ENCODE measurements at places on chromosomes 12 and 14.
A peak's percentile ranks its signal among the peaks of the same experiment; 100 is the strongest.

- no peak for DNase-seq
These were observed 514.1 kb downstream of the ETNK1 start for GRCh38 chr12:23139026-23139425.

DNA sequence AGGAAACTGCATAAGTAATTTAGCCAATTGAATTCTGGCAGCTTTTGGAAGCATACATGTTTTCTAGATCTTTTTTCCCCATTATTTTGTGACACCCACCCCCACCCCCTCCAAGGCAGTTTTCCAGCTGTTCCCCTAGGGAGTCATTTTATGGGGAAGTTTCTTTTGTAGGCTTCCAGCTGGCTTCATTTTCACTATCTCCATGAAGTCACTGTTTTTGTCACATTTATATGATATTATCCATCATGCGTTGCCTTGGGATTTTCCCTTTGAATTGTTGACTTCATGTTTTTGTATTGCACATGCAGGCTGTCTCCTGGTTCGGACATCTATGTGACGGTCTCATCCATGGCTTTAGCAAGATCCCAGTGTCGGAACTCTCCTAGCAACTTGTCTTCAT is 233.6 kb upstream of the RGS6 start:
- DNase-seq = no peak

DNA sequence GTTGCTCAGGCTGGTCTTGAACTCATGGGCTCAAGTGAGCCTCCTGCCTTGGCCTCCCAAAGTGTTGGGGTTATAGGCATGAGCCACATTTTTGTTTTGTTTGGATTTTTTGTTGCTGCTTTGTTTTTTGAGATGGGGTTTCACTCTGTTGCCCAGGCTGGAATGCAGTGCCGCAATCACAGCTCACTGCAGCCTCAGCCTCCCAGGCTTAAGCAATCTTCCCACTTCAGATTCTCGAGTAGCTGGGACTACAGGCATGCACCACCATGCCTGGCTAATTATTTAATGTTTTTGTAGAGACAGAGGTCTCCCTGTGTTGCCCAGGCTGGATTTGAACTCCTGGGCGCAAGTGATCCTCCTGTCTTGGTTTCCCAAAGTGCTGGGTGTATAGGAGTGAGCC is 5.7 kb upstream of the PLEK2 start:
- no peak for DNase-seq

DNA sequence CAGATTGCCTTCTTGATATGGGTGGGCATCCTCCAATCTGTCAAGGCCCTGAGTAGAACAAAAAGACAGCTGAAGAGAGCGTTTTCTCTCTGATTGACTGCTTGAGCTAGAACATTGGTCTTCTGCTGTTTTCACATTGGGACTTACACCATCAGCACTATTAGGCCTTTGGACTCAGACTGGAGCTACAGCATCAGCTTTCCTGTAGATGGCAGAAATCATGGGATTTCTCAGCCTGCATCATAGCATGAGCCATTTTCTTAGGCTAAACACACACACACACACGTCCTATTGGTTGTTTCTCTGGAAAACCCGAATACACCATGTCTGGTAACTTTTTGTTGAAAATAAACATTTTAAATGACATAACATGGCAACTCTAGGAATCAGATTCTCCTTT is 15.8 kb upstream of the PPM1A start:
- DNase-seq = no peak

DNA sequence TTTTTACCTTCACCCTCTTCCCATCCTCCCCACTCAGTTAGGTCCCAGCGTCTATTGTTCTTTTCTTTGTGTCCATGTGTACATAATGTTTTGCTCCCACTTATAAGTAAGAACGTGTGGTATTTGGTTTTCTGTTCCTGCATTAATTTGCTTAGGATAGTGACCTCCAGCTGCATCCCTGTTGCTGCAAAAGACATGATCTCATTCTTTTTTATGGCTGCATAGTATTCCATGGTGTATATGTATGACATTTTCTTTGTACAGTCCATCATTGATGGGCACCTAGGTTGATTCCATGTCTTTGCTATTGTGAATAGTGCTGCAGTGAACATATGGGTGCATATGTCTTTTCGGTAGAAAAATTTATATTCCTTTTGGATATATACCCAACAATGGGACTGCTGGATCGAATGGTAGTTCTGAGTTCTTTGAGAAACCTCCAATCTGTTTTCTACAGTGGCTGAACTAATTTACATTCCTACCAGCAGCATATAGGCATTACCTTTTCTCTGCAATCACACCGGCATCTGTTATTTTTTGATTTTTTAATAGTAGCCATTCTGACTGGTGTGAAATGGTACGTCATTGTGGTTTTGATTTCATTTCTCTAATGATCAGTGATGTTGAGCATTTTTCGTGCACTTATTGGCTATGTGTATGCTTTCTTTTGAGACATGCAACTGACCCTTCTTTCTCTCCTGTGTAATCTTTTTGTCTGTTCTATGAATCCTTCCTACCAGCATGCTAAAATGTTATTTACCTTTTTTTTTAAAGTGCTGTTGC is 279.7 kb upstream of the AMIGO2 start:
- no peak for DNase-seq

DNA sequence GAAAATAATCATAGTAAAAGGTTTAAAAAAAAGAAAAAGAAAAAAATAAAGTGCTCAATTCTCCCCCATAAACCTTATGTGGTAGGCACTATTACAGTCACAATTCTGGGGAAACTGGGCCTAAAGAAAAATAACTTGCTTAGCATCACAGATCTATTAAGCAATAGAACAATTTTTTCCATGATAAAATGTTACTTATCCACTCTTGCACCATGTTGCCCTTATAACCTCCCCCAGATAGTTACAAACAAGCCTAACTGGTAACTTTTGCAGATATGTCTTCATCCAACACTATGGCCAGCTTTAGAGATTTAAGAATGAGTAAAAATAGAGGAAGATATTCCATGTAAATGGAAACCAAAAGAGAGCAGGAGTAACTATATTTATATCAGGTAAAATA is 164.8 kb downstream of the DUSP6 start:
- no peak for DNase-seq

- DNase-seq = no peak
These were observed 5.2 kb upstream of the HSP90B1 start for GRCh38 chr12:103924761-103925641.

GRCh38 chr12:128571906-128572810 is 251.6 kb downstream of the SLC15A4 start:
- DNase-seq = no peak

GRCh38 chr12:77406219-77406905 is 341.0 kb upstream of the E2F7 start:
- DNase-seq = no peak

GRCh38 chr12:104671409-104672095 is 214.8 kb downstream of the CHST11 start:
- DNase-seq = peak; percentile 11

DNA sequence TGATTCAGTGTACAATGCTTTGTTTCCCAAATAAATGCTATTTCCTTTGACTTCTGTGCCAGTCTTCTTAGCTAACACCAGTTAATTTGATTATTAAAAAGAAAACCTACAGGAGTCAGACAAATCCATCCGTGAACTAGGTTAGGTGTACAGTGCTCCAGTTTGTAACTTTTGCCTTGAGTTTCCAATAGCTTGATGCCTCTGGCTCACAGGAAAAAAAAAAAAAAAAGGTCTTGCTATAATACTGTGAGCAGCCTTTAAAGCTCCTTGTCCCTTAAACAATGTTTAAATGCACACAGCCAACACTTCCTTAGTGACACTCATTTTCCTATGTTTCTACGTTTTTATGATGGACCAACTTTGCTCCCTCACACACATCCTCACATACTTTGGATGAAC is 71.8 kb upstream of the TMX1 start:
- DNase-seq = no peak

- DNase-seq = no peak
These were observed 1187.3 kb upstream of the SEL1L start for GRCh38 chr14:82720946-82721345.

DNA sequence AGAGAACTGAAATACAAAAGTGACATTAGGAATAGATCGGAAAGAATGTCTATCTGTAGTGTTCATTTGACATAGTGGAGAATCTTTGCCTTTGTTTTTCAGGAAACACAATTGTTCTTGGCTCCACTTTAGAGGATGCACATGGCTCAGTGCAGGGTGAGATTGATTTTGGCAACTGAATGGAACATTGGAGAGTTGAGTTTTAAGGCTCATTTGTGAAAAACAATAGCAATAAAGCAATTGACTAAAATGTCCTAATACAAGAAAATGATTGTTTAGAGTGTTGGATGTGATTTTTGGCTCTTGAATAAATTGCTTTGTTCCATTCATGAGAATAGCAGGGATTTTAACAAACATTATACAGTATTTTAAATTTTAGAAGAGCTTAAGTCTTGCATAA is 116.4 kb downstream of the SLC38A1 start:
- no peak for DNase-seq

- peak; percentile 48 for DNase-seq
These were observed 33.6 kb upstream of the HNF1A start for GRCh38 chr12:120944645-120945217.

- DNase-seq = peak; percentile 8
These were observed 47.2 kb downstream of the ALDH1L2 start for GRCh38 chr12:105036937-105037649.

DNA sequence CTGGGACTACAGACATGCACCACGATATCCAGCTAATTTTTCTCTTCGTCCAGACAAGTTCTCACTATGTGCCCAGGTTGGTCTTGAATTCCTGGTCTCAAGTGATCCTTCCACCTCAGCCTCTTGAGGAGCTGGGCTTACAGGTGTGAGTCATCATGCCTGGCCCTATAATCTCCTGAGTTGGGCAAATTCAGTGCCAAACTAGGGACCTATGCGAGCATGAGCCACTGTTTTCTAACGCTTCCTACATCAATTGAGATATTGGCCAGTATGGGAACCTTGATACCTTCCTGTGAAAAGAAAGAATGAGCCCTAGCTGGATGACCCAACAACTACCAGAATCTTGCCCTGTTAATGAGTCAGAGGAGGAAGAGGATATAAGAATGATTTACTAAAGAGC is 585.2 kb downstream of the C12orf50 start:
- no peak for DNase-seq

GRCh38 chr12:27343255-27344000 is 10.8 kb downstream of the BMAL2 start:
- no peak for DNase-seq

- peak; percentile 29 for DNase-seq
These were observed 240.6 kb downstream of the CPNE8 start for GRCh38 chr12:38664661-38665269.

- DNase-seq = no peak
These were observed 109.3 kb upstream of the IFNG-AS1 start for GRCh38 chr12:67879937-67880336.

DNA sequence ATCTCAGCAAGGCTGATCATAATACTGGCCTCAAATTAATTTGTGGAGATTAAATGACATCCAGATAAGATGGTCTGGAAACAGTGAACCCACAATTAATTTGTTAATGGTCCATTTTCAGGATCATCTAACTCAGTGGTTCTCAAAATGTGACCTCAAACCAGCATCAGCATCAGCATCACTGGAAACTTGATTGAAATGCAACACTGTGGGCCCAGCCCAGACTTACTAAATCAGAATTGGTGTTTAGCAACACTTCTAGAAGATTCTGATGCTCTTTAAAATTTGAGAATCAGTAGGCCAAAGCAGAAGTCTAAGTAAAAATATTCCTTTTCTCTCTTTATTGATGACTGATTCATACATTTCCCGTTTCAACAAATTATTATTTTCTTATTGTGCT is 10.7 kb upstream of the KRT82 start:
- no peak for DNase-seq

DNA sequence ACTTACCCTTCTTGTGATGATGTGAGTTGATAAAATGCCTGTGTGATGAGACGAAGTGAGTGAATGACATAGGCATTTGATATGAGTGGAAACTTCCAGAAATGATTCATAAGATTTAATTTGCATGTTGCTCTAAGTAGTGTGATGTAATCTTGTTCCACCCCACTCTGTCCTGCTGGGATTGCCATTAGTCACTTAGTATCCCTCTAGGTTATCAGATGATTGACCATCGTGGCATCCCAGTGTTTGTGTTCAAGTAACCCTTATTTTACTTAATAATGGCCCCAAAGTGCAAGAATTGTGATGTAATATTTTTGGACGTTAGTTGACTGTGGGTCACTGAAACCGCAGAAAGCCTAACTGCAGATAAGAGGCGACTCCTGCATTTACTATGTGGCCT is 214.4 kb upstream of the DIO2 start:
- DNase-seq = no peak

GRCh38 chr12:90304231-90304630 is 595.6 kb upstream of the ATP2B1 start:
- DNase-seq = no peak

DNA sequence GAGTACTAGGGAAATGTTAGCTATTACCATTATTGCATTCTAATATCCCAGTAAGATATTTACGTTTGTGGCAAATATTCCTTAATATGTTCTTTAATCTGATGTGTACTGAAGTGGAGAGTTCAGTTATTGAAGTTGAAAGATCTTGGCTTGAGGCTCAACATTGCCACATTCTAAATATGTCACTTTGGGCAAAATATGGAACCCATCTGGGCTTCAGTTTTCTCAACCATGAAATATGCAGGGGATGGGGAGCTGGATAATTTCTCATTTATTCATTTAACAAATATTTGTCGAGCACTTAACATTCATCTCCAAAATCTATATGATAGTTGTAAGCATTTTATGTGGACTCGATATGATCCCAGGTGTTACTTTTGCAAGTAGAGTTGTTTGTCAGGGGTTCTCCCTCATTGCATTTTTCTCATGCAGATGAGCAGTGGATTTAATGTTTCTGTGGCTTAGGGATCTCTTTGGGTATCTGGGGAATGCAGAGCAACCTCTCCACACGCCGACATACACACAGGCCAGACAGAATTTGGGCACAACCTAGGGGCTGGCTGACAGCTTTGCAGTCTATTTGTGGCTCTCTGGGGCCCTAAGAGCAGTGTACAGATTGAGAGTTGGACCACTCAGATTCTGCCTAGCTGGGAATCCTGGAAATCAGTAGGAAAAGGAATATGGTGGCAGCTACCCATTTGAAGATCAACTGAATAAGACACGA is 26.6 kb upstream of the APPL2 start:
- DNase-seq = no peak

- DNase-seq = no peak
These were observed 37.7 kb upstream of the MANSC4 start for GRCh38 chr12:27817766-27818165.

DNA sequence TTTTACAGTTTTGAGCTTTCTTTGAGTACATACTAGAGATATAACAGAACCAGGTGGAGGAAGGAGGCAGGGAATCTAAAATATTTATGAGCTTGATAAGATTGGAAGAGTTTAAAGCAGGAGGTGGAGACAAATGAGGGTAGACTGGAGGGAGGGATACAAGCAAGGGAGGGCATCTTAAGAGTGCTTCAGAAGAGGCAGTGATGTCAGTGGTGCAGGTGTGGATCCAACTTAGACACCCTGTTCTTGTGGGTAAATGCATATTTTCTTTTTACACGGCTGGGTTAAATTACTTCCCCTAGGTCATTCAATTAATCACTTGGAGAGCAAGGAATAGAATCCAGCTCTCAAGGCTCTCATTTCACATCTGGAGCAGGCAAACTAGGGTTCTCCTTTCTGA is 146.1 kb upstream of the LRIG3 start:
- no peak for DNase-seq

GRCh38 chr12:100142851-100143559 is at the start of gene BLTP3B:
TSS of gene BLTP3B (minus strand) at chr12:100142874. CDS start at chr12:100142635, 239 bp downstream.
- peak; percentile 89 for DNase-seq
